ENCODE measurements at places on chromosomes 7 and 10.

- DNase-seq, result no peak
Measured at GRCh38 chr10:1516492-1517165, 220.7 kb downstream of the ADARB2 start.

DNA sequence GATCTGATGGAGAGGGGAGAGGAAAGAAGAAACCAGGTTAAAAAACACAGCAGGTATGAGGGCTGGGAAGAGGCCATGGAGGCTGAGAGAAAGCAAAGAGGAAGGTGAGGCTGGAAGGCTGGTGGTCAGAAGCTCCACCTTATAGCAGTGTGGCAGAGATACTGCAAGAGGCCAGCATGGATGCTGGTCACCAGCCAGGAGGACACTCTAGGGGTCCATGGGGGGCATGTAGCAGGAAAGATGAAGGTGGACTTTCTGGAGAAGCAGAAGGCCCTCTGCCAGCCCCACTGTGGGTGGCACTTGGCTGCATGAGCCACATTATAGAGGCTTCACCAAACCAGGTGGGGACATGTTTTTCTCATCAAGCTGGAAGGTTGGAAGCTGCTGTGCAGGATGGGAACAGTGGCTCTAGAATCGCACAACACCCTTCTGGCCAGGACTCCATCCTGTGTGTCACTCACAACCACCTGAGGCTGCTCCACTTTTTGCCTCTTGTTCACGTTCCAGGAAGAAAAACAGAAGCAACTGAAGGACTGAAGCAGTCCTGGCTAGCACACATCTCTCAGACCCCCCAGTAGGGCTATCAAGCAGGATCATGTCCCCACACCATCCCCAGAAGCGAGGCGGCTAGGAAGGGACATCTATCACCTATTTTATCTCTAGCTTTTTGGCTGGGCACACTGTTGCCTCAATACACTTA lies 587.5 kb upstream of the MGMT start:
- DNase-seq, result no peak

- no peak for DNase-seq
Measured at GRCh38 chr7:112097524-112097923, 108.7 kb downstream of the DOCK4 start.

- DNase-seq, result no peak
Measured at GRCh38 chr7:19268737-19269136, 123.5 kb upstream of the FERD3L start.

DNA sequence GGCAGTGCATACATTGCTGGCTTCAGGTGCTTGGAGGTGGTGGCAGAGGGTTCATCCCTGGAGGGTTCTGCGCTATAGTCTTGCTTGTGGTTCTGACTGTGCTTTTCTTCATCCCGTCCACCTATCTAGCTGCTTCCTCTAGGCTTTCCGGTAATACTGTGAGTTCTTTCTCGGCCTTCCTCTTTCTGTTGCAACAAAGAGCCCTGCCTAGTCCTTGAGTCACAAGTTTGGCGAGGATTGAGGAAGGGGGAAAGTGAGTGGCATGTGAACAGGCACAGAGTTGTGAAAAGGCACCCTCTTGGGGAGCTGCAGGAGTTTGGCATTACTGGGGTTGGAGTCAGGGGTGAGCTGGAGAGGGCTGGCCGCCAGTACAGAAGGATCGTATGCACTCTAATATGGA lies 123.0 kb downstream of the SH2D4B start:
- DNase-seq, result no peak

GRCh38 chr7:128959296-128959695 lies 21.6 kb downstream of the IRF5 start:
- DNase-seq, result no peak

DNA sequence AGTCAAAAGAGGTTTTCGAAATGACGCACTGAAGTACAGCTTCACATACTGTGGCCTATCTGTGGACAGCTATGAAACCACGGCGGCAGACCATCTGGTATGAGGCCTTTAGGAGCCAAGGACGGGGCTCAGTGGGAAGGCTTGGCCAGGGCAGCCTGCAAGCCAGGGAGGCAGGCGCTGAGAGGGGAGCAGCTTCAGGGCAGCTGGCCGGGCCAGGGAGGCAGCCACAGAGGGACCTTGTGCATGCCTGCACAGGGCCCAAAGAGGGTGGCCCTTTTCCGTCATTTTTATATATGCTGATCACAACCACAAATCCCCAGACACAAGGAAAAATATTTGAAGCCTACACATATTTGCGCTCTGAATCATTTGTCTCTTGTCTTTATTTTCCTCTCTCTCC lies 13.5 kb downstream of the CALD1 start:
- no peak for DNase-seq

All from GM13977 (cell line).